ENCODE measurements at places on chromosomes 11 and 22.
A peak's percentile ranks its signal among the peaks of the same experiment; 100 is the strongest.

GRCh38 chr11:36233204-36233603, 56.0 kb downstream of the COMMD9 start:
- no peak for DNase-seq

DNA sequence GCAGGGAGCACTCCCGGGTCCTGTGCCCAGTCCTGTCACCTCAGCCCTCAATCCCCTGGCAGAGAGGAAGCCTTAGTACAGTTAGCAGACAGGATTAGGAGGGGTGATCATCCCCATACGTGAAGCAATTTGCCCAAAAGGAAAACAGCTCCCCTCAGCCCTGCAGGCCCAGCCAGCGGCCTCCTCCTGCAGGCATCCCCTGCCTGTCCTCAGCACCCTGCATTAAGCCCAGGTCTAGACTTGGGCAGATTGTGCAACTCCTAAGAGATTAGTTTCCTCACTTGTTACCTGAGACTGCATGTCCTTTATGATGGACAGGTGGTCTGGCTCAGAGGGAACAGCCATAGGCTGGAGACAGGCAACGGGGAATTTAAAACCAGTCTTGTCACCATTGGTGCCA, 95.5 kb upstream of the TMEM45B start:
- no peak for DNase-seq

DNA sequence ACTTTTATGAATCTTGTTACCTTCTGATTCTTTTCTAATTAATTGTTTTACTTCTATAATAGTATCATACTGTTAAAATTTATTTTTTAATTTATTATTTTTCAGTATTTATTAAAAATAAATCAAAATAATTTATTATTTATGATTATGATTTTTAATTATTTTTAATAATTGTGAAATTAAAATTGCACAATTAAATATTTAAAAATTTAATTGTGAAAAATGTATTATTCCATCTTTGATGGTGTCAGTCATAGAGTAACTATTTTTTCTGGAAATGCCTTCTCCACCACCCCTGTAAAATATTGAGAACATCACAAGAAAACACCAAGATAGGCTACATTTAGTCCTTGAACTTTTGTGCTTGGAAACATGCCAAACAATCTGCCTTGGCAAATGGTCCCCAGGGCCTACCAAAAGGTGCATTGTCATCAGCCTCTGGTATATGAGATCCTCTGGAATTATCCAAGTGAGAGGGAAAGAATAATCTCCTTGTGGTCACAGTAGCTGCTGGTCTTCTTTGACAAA, at the start of gene OR8H2:
OR8H2 (plus strand) TSS at position 478 of the 528 bp plus-strand sequence. CDS start 1,356 bp downstream, outside the sequence.
- no peak for DNase-seq

DNA sequence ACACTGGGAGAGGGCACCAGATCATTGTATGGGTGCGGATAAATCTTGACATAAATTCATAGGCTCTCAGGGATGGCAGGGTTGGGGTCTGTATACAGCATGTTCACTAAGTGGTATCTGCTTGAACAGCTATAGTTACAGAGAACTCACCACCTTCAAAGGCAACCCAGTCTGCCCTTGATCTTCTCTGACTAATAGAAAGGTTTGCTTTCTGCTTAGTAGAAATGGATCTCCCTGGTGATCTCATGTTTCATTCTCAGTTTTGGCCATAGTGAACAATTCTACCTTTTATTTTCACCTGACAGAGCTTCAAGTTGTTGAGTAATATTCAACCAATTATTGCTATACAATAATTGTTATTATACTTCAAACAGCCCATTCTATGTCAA, 32.4 kb downstream of the CNTF start:
- DNase-seq = no peak

DNA sequence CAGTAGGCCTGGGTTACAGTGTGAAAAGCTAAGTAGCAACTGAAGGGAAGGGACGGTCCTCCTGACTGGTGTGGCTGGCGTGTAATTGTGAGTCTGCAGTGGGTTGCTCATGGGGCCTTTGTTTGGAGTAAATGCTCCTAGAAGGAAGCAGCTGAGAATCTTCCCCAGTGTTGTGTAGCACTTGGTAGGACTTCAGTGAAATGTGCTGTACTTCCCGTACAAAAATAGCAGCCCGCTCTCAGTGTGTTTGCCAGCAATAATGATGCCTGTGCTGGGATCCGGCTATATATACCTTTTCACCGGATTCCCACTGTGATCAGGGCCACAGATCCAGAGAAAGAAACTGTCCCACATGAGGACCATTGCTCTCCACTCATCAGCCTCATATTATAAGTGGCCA, 175.7 kb upstream of the NTM start:
- DNase-seq = no peak

DNA sequence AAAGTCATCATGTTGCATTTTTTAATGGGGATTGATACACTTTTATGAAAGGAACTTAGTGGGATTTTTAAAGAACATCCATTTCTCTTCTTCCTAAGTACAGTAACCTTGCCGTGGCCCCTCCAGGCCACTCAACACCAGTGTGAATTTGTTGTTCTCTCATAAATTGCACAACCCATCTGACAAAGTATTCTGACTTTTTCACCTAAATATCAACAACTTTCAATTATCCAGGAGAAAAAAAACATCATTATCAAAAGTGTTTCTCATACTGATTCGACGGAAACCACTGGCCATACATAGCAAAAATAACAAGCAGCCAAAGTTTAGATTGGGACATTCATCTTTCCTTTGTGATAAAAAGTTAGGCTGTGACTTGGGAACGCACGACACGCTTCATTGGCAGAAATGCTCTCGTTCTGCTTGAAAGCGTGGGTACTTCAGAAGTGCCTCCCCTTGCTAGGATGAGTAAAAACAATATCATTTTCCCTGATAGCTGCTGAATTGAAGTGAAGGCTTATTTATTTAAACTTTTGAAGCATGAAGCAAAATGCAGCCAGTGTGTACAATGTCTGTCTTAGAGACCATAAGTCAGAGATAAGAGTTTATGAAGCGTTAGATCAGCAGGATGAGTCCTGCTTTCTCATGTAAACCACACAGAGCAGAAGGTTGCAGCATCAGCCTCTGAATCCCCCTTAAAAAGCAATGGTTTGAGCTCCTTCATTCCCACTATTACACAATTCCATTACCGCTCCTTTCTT, 20.6 kb upstream of the EIF3M start:
- no peak for DNase-seq

DNA sequence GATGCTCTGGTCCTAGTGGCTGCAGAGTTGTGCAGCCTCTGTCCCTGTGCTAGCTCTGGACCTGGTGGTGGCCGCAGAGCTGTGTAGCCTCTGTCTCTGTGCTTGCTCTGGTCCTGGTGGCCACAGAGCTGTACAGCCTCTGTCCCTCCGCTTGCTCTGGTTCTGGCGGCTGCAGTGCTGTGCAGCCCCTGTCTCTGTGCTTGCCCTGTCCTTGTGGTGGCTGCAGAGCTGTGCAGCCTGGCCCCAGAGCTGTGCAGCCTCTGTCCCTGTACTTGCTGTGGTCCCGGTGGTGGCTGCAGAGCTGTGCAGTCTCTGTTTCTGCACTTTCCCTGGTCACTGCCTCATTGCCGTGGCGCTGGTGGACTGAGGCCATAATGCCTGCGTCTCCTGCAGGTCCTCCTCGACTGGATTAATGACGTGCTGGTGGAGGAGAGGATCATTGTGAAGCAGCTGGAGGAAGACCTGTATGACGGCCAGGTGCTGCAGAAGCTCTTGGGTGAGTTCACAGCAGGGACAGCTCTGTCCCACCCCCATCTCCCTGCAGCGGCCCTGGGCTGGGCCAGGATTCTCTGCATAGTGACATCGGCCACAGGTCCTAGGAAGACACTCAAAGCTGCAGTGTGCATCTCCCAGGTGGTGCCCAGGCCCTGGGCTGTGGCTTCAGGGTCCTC, 61.9 kb upstream of the PARVG start:
- no peak for DNase-seq

- peak; percentile 40 for DNase-seq
Observed at GRCh38 chr11:66289548-66290329, 796 bp upstream of the YIF1A start.

- no peak for DNase-seq
Observed at GRCh38 chr11:92131289-92131865, 93.2 kb upstream of the FAT3 start.

DNA sequence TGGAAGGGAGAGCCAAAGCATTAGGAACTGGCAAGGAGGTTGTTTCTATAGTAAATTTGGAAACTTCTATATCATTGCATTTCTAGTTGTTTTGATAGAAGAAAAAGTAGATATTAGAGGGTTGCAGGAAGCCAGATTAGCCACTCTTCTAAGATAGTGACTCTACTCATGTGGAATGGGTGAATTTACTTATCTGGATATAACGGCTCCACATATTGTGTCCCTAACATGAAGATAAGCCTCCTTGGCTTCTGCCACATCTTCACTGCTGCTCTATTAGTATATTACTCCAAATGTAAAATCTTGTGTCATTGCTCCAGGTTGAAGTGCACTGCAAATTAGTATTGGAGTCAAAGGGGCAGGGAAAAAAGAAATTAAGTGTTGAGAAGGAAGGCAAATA, 283.3 kb downstream of the CASP12 start:
- no peak for DNase-seq

DNA sequence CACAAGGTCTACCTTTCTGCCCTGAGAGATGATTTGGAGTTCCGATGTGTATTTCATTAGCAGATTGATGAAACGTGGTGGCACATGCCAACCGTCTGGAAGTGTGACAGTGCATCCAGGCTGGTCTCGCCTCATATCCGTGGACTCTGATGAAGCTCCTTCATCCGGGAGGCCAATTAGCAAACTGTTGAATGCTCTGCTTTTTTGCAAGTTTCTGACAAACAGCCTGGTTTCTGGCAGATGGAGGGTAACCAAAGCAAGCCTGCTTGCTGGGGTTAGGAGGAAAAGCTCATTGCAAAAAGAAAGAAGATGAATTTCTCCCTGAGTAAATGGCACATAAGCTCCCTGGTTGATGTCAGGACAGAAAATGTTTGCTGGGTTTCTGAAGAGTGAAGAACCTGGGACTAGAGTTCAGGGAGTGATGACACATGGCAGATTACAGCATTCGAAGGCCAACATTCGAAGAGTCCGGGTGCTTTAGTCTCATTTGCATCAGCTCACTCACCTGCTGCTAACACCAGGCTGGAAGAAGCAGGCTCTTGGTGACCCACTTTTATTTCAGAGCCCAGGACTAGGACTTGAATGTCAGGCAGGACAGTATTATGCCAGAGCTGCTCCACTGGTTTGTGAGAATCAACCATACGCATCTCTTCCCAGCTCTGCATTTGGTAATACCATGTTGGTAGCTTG, 135.9 kb upstream of the TTC12 start:
- DNase-seq = no peak

GRCh38 chr11:107249054-107249453, 208.6 kb downstream of the CWF19L2 start:
- no peak for DNase-seq

GRCh38 chr11:74696939-74697675, 34.1 kb downstream of the CHRDL2 start:
- no peak for DNase-seq

- DNase-seq = no peak
Observed at GRCh38 chr11:89477175-89477574, 14.0 kb downstream of the NOX4 start.

GRCh38 chr11:64772303-64773018, 5.9 kb downstream of the SF1 start:
- no peak for DNase-seq

DNA sequence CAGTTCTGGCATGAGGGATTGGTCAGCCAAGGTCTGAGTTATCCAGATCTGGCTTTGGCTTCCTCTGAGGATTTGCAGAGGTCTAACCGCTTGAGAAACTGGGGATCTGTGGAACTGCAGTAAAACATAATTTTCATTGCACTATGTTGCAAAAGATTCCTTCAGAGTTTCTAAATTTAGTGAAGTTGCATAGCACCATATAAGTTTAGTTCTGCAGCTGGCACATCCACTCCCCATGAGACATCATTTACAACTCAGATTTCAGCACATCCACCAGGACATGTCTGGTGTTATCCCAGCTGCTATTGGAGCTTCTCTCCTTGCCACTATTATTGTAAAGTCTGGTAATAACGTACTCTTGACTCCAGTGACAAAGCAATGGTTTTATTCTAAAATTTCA, 181.5 kb downstream of the CWF19L2 start:
- no peak for DNase-seq

- peak; percentile 52 for DNase-seq
Observed at GRCh38 chr11:49995565-49995964, 13.2 kb upstream of the OR4C12 start.

GRCh38 chr22:24803064-24803542, 2.9 kb upstream of the SGSM1 start:
- DNase-seq = peak; percentile 38

DNA sequence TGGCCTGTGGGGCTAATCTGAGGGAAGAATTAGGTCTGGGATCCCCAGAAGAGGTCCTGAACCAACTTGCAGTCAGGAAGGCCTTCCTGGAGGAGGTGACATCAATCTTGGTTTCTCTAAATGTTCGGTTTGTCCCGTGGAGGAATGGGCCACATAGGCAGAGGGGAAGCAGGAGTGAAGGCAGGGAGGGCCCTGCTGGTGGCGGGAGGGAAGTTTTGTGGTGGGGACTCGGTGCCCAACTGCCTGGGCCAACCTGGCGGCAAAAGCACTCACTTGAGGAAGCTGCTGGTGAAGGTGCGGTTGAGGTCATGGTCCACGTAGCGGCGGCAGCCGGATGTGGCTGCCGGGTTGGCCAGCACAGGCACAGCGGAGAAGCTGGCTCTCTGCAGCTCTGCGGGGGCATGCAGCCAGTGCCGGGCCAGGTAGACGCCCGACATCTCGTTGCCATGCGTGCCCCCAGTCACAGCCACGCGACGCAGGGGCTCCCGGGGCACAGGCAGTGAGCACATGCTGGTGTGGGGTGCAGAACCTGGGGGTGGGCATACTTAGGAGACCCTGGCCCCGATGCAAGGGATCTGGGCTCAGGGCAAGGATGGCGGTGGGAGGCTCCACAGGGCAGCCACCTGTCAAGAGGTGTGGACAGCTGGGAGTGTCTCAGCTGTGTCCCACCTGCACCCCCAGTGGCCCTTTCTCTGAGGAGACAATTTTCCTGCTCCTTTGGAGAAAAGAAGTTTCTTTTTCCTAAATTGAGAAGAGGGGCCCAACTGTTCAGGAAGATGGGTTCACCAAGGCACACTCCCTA, 3.8 kb downstream of the ACY3 start:
- no peak for DNase-seq

DNA sequence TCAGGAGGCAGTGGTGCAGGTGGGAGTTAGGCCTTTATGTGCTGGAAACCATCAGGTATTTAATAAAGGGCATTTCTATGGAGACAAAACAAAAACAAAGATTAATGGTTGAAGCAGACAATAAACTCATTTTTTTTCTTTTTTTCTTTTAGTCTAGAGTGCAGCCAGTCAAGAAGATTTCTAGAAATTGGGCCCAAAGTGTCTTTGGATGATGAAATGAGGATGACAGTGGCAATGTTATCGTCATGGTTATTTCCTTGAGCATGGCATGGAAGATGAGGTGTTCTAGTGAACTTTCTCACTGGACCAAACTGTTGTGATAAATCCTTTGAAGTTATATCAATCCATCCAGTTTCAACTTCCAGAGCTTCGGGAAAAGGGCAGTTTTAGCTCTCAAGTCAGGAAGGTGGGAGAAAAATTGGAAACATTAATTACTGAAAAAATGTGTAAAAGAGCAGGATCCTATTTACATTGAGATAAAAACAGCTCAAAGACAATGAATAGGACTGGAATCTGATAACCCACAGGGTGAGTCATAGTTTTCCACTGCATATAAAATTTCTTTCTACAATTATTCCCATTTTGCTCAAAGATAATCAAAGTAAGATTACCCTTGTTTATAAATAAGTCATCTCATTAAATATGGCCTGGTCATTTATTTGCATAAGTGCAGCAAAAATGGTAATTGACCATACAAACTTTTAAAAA, 33.0 kb downstream of the PRR5L start:
- no peak for DNase-seq
